HS-27A (cell line): ENCODE measurements at places on chromosomes 4 and X.

GRCh38 chr4:4990857-4991540, 28.3 kb downstream of the CYTL1 start:
- peak; percentile 72 for DNase-seq

DNA sequence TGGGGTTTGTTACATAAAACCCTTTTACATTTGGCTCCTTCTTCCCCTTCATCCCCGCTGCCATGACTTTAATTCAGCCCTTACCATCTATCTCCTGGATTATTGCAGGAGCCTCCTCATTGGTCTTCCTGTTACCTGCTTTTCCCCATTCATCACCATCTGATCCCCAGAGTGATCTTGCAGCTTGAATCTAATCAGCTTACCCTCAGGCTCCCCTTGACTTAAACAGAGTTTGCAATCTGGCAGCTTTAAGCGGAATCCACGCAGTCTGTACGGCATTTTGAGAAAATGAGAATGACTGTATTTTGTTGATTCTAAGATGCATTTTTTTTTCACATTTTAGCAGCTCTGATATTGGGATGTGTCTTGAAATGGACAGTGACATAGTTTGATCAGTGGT, 14.9 kb upstream of the PPEF1 start:
- DNase-seq, result no peak

DNA sequence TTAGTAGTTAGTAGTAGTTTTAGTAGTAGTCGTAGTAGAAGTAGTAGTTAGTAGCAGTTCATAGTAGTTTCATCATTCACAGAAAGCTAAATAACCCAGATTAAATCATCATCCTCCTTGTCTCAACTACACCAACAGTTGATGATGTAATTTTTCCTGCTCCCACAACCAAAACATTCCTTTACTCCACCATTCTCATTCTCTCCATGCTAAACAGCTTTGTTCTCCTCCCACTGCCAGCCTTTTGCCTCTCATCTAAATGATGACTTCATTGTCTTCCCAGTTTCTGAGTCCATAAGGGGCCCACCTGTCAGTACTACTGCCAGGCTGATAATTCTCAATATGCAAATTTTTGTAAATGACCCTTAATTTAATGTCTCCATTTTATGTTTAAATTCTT, 68.9 kb downstream of the ARHGAP24 start:
- DNase-seq, result no peak

GRCh38 chrX:38627683-38628082, 66.3 kb downstream of the TSPAN7 start:
- peak; percentile 0 for DNase-seq

DNA sequence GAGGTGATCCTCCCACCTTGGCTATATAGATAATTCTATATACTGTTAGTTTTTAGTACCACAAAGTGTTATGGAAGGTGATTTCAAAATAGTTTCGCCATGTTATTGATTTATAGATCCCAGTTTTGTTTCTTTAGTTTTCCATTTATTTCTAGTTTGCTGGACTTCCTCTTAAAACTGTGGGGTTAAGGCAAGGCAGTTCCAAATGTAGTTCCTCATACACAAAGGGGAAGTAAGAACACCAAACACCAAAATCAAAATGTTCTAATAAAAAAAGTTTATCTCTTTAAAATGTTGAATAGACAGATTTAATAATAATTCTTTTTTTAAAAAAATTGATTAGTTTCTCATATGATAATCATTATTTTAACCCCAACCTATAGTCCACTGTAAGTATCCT, 6.8 kb upstream of the CISD2 start:
- DNase-seq, result no peak

DNA sequence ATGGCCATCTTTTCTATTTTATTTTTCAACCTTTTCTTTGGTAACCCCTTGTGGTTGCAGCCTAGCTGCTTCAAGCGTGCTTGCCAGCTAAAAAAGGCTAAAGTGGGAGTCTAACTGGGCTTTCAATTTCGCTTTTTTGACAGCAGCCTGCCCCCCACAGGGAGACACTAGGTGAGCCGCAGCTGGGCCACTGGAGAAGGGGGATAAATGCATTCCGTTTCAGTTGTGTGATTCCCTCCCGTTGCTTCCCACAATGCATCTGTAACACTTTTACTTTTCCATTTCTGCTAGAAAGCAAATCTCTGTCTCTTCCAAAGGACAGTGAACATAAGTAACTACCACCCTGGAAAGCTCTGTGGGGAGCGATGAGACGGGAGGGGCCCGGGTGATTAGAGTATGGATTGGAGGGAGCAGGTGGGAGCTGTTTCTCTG, 86.3 kb upstream of the RAPGEF2 start:
- DNase-seq, result no peak

DNA sequence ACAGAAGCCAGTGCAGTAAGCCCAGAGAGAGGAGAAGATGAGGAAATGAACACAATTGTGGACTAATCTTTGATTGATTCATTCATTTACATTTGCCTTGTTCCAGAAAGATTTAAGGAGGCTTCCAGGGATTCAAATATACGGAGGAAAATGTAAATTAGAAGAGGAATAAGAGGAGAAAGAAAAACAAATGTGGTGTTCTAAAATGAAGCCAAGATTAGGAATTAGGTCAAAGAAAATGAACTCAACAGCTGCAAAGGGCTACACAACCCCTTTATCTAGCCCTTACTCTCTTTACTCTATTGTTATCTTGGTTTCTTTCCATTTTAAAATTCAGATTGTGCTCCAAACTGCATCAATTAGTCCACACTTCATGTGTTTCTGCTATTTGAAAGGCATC, 196.8 kb downstream of the SPATA18 start:
- DNase-seq, result no peak

DNA sequence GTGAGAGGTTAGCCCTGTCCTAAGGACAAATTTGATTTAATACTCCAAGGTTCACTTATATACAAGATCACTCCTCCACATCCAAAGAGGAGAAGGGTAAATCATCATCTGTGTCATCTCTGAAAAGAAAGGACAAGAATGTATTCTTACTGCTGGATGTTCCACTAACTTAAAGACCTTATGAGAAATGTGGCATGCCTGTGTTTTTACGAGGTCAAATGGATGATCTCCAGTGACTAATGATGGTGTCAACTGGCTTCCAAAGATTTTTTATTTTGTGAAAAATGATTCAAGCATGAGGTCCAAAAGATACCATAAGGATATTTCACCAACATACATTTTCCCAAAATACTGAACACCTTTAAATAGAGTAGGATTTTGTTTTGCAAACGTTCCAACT, 143.4 kb downstream of the PTCHD1 start:
- DNase-seq, result no peak

DNA sequence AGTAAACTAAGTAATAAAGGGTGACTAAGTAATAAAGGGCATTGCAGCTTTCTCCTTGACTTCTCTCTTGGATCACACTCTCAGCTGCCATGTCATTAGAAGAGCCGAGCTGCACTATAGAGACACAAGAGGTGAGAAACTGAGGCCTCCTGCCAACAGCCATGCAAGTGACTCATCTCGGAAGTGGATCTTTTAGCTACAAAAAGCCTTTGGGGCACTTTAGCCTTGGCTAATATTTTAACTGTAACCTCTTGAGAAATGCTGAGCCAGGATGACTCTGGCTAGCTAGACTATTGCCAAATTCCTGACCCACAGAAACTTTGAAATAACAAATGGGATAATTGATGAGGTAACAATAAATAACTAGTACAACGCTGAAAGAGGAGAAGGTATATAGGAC, 1.5 kb upstream of the NEIL3 start:
- DNase-seq, result no peak

GRCh38 chr4:113183032-113183605, 133.7 kb downstream of the ANK2 start:
- DNase-seq, result no peak

GRCh38 chrX:17038681-17039161, 92.3 kb downstream of the REPS2 start:
- DNase-seq, result no peak

GRCh38 chr4:90027565-90027964, 99.6 kb upstream of the CCSER1 start:
- DNase-seq, result no peak

GRCh38 chr4:102546635-102547034, 45.5 kb downstream of the NFKB1 start:
- no peak for DNase-seq

DNA sequence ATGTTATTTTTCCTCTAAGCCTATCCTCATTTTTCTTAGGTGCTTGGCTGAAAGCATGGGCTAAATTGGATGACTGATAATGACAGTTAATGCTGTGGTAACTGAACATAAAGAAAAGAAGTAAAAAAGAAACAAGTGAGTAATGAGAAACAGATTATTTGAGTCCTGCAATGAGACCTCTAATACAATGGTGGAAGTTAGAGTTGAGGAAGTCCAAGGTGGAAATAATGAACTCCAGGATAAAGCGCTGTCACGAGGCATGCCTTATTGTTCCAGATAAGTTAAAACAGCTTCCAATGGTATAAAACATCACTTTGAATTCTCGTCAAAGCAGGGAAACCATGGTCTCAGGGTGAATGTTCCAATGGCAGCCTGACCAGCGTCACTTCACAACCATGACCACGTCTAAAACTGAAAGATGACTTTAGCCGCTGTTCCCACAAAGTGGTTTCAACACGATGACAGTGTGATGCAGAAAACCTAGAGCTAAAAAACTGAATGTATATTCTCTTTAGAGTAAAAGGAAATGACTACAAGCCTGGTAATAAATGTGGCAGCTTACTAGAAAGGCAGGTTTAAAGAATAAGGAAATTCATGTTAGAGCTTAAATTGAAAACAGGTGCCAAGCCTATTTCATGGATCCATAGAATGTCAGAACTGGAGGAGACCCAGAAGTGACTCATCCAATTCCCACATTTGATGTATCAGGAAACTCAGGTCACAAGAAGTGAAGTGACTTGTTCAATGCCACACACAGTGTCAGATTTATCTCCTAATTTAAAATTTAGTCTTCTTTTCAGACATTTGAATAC, 202.6 kb upstream of the GYPA start:
- no peak for DNase-seq

- DNase-seq, result no peak
These were observed 471.7 kb downstream of the GASK1B start for GRCh38 chr4:157700898-157701694.
